ENCODE measurements at places on chromosomes 5 and 9.

DNA sequence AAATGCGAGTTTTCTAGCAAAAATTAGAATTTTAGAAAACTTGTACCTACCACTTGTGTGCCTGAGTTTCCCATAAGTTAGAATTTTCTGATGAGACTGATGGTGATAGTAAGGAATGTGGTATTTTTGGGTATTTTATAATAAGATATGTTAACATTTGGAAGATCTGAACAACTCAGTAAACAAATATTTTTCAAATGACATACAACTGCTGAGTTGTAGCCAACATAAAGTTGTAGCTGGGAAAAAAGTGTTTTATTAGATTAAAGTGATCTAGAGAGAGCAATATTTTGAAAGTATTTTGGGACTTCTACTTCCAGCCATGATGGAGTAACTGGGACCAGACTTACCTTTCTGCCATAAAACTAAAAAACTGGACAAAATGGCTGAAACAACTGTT lies 37.9 kb downstream of the GEMIN5 start:
- no peak for DNase-seq

GRCh38 chr9:110008663-110009062 lies 199.3 kb downstream of the C9orf152 start:
- no peak for DNase-seq

GRCh38 chr9:104905931-104906330 lies 22.0 kb downstream of the ABCA1 start:
- DNase-seq = no peak

- no peak for DNase-seq
These were observed 157.4 kb downstream of the TTLL11 start for GRCh38 chr9:121935739-121936138.

DNA sequence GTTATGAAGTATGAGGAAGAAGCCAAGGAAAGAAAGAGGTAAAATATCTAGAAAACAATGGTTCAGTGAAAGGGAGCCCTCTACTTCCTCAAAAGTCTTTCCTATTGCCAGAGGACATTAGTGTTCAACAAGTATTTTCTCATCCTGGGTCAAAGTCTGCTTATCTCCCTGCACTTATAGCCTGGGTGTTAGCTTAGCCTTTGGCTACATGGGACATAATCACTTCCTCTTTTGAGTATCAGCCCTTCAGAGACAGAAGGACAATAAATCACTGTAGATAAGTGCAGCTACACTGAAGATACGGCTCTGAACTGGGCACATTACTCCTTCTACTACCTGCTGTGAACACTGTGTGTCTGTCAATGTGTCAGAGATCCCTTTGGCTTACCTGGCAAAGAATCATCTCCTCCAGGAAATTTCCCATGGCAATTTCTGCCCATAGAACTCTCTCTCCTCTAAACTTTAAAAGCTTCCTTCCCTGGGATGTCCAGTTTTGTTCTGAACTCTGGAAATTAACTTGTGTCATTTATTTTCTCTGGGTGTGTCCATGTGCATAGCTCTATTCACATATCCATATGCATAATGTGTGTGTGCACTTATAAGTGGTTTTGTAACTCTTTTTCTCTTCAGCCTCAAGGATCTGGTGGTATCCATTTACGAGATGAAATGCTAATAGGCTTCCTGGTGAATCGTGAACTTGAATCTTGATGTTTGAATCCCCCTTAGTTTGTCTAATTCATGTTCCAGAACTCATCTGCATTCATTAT lies 30.0 kb upstream of the RECK start:
- DNase-seq = no peak

GRCh38 chr9:89445801-89446251 lies 52.1 kb downstream of the SEMA4D start:
- no peak for DNase-seq

All from stimulated activated CD4-positive, alpha-beta T cell treated with anti-CD3 and anti-CD28 coated beads, TNF-alpha, amount 100 ng/mL, for 48 hours (primary cell).